ENCODE measurements at places on chromosomes 3 and 15. TPM values are rescaled to one million over a fixed set of nuclear protein-coding genes. Genes with fewer than 3 reads are reported as not detected.

DNA sequence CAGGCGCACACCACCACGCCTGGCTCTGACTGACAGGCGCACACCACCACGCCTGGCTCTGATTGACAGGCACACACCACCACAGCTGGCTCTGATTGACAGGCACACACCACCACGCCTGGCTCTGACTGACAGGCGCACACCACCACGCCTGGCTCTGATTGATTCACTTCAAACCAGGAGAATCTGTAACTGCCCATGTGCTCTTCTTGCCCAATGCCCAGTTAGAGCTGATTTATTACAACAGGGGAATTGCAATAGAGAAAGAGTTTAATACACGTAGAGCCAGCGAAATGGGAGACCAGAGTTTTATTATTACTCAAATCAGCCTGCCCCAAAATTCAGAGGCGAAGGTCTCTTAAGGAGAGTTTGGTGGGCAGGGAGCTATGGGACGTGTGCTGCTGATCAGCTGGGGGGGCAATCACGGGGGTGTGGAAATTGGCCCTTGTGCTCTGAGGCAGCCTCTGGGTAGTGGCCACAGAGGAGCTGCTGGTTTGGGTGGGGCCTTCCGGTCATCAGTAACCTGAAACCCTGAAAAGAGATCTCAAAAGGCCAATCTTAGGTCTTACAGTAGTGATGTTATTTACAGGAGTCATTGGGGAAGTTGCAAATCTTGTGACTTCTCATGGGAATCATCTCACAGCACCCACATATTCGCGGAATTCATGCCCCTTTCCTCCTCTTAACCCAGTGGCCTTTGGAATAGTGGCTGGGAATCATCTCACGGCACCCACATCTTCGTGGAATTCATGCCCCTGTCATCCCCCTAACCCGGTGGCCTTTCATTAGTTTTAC lies 63.8 kb upstream of the TFRC start:
- DNase-seq = no peak

DNA sequence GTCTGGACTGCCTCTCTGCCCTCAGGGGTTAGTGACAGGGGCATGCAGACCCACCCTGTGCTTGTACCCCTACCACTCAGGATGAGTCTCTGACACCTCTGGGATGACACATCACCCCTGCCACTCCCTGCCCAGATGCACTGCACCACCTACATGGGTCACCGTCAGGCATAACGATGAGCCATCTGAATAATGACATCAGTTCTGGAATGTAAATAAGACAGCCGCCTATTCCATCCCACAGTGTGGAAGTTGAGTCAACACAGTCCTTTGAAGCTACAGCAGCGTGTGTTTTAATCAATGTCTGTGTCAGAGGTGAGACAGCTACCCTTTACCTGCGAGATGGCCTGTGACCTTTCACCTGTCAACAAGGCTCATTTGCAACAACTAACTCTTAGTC lies 268.7 kb upstream of the ARRDC4 start:
- DNase-seq = no peak

DNA sequence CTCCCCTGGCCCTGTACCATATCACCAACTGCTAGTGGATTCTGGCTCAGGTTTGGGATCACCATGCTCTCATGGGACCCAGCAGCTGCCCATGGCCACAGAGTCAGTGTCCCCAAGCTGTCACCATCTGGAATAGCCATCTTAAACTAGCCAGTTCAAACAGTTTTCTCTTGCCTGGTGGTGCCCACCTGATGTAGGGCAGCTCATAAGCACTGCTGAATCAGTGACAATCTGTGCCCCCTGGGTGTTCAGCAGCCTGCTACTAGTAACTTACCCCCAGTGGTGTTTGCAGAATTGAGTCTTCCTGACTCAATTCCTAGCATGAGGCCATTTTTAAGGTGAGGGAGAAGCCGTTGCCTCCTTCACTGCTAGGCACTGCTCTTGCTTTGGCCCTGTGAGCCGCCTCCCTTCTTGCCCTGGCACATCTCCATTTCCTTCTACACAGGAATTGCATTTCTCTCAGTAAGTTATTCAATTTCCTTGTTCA lies 7.9 kb downstream of the RPSA start:
- no peak for DNase-seq

The UPK1B gene
- not detected for total RNA-seq

The SPATA12 gene
- total RNA-seq = not detected

The GOLGA6L7 gene
- total RNA-seq = not detected
